Fibroblast of pulmonary artery (primary cell): ENCODE measurements at places on chromosomes 11 and 22.

DNA sequence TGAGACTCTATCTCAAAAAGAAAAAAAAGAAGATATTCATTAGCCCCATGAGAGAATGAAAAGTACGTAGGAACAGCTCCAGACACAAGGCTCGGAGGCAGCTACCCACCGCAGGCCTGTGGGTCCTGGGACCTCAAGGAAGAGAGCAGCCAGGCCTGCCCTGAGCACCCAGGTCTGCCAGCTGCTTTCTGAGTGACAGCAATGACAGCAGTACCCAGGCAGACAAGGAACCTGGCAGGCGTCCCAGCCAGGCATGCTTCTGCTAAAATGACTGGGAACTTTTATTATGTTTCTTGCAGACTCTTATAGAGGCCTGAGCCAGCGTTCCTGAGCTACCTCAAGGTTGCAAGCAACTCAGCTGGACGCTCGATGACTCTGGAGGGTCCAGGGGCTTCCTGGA lies 31.6 kb downstream of the CPT1A start:
- no peak for DNase-seq

GRCh38 chr11:130166457-130166784 lies 6.8 kb downstream of the ST14 start:
- peak; percentile 91 for DNase-seq

DNA sequence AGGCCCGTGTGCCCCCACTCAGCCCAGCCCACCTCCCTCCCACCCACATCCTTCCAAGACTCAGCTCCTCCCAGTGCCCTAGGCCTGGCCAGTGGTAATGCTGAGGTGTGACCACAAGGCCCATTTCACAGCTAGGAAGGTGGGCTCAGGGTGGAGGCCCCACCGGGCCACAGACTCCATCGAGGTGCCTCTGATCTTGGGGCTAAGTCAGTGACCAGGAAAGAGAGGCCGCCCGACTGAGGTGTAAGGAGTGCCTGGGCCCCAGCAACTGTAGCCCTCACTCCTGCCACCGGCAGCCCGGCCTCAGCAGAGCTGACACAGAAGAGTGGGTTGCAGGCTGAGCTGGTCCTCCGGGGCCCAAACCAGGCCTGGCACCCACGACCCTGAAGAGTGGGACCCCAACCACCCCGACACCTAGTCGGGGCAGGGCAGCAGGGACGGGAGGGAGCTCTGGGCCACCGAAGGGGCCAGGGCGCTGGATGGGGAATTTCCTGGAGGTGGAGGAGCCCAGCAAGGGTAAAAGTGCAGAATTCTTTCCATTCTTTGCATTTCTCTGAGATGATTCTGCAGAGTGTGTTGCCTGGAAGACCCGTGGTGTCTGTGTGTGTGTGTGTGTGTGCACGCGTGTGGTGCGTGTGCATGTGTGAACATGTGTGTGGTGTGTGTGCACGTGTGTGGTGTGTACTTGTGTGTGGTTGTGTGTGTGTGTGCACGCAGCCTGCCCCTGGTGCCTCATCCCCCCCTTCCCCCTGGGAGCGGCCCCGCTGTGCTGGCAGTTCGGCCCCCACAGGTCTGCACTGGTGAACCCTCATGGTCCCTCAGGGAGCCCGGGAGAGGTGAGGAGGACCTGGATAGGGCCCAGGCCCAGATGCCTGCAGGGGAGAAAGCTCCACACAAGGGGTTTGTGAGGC lies 8.3 kb upstream of the PIM3 start:
- peak; percentile 89 for DNase-seq

DNA sequence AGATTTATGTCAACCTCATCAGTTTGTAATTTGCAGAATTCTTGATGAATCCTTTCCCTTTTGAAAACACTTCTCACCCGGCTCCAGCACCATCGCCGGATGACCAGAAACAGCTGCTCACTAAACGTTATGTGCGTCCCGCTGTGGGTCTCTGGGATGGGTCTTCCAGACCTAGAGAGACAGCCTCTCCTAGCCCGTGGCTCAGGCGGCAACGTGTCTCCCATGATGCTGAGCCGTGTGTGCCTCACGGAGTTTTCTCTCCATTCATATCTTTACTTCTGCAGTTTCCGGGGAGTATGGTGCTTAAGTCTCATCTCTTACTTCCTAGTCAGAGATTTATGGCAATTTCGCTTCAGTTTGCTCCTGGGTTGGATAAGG lies 25.0 kb upstream of the ACR start:
- no peak for DNase-seq

GRCh38 chr11:103587901-103588788 lies 448.3 kb upstream of the DDI1 start:
- peak; percentile 62 for DNase-seq

DNA sequence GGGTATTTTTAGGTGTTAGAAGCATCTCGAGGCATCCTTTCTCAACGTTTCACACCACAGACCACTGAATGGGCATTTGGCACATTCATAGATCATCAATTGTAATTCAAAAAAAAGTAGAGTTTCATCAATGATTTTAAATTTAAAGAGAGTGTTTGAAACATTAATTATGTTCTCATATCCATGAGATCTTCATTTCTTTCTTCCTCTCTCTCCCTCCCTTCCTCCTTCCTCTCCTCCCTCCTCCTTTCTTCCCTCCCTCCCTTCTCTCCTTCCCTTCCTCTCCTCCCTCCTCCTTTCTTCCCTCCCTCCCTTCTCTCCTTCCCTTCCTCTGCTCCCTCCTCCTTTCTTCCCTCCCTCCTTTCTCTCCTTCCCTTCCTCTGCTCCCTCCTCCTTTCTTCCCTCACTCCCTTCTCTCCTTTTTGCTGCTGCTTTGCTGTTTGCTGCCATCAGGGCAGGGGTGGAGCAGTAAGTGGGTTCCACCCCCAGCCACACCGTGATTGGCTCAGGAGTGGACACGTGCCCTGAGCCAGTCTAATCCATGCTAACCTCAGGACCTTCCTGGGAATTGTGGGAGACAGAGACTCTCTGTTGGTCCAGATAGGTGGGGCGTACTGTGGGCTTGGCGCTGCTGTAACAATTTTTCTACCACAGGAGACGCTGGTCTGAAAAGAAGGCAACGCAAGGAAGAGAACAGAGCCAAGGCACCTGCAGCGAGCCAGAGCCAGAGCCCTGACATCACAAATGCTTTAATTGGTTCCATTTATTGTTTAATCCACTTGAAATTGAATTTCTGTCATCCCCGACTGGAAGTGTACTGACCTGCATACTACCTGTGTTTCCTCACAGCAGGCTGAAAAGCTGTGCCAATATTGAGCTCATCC lies 33.7 kb upstream of the APOBEC3A start:
- DNase-seq, result peak; percentile 69

GRCh38 chr11:85717429-85717828 lies 31.4 kb upstream of the CCDC89 start:
- DNase-seq, result no peak

GRCh38 chr22:22935546-22936157 lies 48.0 kb downstream of the IGLL5 start:
- no peak for DNase-seq

DNA sequence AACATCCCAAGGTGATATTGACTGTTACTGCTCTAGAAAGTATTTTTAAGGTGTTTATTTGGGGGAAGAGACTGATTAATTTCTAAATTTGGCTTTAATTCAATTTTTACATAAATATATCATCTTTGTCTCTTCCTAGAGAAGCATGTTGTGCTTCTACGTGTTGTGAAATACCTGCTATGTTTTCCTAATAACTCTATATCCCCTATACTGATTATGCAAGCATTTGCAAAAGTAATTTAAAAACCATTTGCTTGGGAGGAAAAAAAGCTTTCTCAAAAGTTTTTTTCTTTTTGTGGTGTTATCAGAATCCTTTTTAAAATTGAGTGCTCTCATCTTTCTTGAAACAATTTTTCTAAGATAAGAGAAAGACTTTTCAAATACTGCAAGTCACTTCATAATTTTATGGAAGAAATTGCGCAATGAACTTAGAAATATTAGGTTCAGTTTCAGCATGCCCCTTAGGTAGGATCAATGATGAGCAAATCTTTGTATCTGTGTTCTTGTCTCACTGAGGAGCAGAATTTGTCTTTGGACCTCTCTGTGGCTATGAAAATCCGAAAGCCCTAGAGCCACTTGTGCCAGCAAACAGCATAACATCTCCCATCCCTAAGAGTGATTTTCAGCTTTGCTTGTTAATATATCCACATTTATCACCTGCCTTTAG lies 7.4 kb upstream of the BLID start:
- peak; percentile 42 for DNase-seq

- DNase-seq, result no peak
These were observed 825 bp downstream of the PTPMT1 start for GRCh38 chr11:47566149-47566698.

DNA sequence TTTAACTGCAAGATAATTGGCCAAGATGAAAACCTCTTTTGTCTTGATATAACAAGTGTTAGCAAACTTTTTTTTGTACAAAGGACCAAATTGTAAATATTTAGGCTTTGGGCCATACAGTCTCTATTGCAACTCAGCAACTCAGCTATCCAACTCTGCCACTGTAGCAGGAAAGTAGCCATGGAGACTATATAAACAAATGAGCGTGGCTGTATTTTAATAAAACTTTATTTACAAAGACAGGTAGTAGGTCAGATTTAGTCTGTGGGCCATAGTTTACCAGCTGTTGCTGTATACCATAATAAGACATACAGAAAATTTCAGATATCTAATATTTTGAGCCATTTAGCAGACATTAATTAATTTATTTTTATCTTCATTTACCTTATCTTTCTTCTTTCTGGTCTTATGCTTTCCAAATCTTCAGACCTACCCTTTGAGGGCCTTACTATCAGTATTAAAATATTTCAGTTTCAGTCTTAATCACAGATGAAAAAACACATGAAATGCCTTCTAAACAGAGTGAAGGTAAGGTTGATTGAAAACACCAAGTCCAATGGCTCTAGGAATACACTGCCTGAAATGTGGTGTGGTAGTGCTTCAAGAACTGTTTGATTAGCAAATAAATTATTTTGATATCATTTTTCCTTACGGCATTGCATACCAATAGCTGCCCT lies 256.9 kb upstream of the CTSC start:
- no peak for DNase-seq

DNA sequence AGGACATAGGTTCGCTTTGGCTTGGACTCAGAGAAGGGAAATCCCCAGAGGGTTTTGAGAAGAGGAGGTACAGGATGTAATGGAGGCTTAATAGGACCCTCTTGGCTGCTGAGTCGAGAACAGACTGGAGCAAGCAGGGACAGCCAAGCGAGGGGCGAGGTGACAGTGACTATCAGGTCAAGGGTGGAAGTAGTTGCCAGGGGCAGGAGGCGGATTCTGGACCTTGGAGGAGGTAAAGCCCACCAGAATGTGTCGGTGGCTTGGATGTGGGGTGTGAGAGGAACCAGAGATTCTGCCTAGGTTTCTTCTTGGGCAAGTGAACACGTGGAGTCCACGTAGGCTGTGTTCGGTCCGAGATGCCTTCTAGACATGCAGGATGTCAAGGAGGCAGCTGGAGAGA lies 4.4 kb downstream of the TRMT112 start:
- no peak for DNase-seq

GRCh38 chr11:7573558-7574296 lies 59.9 kb downstream of the PPFIBP2 start:
- DNase-seq, result no peak

DNA sequence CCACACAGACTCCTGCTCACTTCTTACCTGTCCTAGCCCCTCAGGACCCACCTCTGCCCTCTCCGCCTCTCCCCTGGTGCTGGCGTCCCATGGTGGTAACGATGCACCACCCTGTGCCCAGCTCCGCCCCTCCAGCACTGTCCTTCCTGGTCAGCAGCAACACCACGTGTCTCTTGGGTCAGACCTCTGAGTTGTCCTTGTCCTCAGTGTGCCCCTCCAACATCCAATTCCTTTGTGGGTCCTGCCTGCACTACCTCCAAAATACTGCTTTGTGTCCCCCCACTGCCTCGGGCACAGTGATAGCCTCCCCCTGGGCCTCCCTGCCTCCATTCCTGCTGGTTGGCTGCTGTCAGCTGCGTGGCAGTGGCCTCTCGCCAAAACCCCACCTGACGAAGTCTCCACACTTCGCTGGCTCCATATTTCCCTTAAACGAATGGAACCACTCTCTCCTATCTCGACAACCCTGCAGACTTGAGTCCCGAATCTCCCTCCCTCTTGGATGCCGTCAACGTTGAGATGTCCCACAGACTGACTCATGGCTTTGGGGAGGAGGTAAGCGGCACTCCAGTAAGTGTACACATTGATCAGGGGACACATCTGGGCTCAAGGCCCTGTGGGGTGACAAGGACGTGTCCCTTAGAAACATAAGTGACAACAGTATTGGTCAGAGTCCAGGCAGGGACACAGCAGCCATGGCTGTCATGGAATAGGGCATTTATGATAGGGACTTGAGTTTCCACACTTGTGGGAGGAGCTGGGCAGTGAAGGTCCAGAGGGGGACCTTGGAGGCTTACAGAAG lies 42.8 kb downstream of the SHISAL1 start:
- no peak for DNase-seq

GRCh38 chr11:8829556-8829955 lies 81.4 kb upstream of the AKIP1 start:
- no peak for DNase-seq

- no peak for DNase-seq
These were observed 49.3 kb downstream of the KCNC1 start for GRCh38 chr11:17783878-17784277.

- no peak for DNase-seq
These were observed 906 bp upstream of the NAA40 start for GRCh38 chr11:63937713-63938478.

GRCh38 chr11:1531449-1532013 lies 40.5 kb downstream of the DUSP8 start:
- DNase-seq, result no peak
